Left colon (tissue), 2 donors: ENCODE measurements at places on chromosomes 2 and 18. TPM values are rescaled to one million over a fixed set of nuclear protein-coding genes. Genes with fewer than 3 reads are reported as not detected.

Gene DARS1
- total RNA-seq, result 41.7 TPM

Gene UGT1A10
- total RNA-seq, result 112 TPM

Gene DUSP19
- total RNA-seq, result 1.0 TPM

Gene APCDD1
- total RNA-seq, result 8.3 TPM

Gene ZNF892
- total RNA-seq, result 1.9 TPM

Gene PAIP2B
- 6.3 TPM for total RNA-seq

Gene RAPGEF4
- 2.3 TPM for total RNA-seq

Gene SIX2
- total RNA-seq, result not detected

Gene LDLRAD4
- total RNA-seq, result 49.0 TPM

Gene KCNJ13
- not detected for total RNA-seq

Gene SFTPB
- total RNA-seq, result not detected

Gene RASGRP3
- 5.1 TPM for total RNA-seq

Gene SERPINB4
- not detected for total RNA-seq

Gene OXER1
- total RNA-seq, result 4.1 TPM

Gene SLC9A4
- 0.09 TPM for total RNA-seq

Gene SLC5A7
- 0.36 TPM for total RNA-seq

Gene EGR4
- not detected for total RNA-seq

DNA sequence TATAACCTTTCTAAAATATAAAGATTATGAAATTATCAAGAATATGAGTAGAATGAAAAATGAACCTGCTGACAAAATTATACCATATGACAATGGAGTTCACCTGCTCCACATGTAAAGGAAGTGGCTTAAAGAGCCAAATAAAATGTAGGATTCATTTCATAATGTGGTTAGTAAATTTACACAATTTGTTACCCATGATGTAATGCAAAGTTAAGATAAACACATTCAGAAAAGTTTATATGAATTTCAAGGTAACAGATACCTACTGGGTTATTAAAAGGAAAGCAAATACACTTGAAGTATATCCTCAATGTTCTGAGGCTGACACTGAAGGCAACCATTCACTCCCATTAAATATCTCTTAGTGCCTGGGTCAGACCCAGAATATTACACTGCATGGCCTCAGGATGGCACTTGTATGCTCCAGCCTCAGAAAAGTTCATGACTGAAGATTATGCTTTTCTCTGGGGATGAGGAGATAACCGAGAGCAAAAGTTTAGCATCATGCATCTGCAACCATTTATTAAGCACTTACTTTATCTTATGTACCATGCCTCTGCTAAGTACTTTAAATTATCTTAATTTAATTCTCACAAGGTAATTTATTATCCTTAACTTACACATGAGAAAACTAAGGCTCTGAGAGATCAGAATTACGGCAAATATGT, 6.2 kb downstream of the STRN start:
- no peak for DNase-seq

GRCh38 chr2:119113489-119113770, 45.1 kb downstream of the C1QL2 start:
- DNase-seq, result no peak

GRCh38 chr2:80255918-80256781, 48.4 kb downstream of the LRRTM1 start:
- no peak for DNase-seq

DNA sequence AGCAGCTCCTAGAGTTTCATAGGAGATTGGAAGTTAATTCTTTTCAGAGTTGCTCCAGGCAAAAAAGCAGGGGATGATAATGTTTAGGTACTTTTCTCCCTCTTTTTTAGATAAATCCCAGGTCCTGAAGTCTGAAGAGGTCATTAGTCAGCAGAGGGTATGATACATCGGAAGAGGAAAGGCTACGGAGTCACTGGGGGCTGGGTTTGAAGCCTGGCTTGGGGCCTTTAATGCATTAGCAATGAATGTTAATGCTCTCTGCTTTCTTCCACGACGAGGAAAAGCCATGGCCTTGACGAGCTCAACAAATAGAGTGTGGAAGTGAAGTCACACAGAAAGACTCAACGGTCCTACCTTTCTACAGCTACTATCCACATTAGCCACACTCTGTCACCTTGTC, 235.1 kb downstream of the NCKAP5 start:
- no peak for DNase-seq

DNA sequence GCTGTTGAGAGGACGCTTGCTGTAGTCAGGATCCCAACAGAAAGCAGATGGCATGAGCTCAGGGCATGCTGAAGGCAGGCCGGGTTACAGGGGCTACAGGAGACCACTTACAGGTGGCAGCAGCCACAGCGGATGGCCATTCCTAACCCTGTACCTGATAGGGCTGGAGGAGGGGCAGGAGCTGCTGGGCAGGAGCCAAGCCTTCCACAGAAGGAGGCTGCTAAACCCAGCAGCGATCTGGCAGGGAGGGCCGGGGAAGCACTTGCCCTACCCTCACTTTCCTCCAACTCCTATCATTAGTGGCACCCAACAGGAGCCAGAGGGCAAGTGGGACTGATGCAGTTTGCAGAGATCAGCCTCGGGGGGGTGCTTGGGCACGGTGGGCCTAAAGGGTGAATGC, 2.0 kb downstream of the ASB18 start:
- DNase-seq, result no peak

GRCh38 chr2:175871331-175872004, 130.6 kb downstream of the LNPK start:
- DNase-seq, result no peak

- DNase-seq, result no peak
Observed at GRCh38 chr2:200845669-200846325, 18.7 kb downstream of the CLK1 start.

DNA sequence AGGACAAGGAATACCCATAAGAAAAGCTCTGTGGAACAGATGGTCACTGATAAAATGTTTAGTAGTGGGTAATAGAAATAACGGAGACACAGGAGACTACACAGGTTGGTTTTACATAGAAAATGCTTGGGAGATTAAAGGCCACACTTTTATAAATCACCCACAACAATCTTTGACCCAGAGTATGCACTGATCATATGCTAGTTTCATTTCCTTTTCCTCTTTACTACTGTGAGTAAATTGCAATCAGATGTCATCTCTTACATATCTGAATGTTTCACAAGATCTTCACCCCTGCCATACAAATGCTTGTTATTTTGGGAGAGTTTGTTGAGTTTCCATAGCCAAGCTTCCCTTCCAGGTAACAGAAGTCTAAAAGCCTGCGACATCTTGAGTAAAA, 978.4 kb upstream of the KLHL29 start:
- DNase-seq, result no peak

- no peak for DNase-seq
Observed at GRCh38 chr2:232951181-232951580, 61.9 kb downstream of the NGEF start.

DNA sequence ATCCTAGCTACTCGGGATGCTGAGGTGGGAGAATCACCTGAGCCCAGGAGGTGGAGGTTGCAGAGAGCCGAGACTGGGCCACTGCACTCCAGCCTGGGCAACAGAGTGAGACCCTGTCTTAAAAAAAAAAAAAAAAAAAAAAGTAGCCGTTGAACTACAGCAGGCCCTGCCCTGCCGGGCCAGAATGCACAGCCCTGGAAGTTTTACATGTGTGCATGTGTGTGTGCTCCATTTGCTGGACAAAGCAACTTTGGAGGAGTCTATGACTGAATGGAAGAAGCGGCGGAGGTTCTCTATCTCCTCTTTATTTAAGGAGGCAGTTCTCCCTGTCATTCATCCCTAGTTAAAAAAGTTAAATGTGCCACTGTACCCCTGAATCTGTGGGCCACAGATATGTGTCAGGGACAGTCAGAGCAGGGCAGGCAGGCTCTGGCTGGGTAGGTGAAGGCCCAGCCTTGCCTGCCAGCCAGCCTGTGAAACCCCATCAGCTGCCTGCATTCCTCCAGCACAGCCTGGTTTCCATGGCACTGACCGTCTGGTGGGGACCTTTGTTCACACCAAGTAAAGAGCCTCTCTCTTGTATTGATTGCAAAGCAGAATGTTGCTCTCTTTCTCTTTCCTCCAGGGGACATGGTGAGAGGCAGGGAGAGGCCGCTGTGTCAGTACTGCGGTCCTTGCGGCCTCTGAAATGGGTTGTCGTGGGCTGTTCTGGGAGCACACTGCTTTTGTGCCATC, 10.9 kb downstream of the LIPG start:
- no peak for DNase-seq

GRCh38 chr18:77161383-77161782, 28.8 kb upstream of the MBP start:
- DNase-seq, result no peak

GRCh38 chr18:6543330-6543908, 128.7 kb upstream of the L3MBTL4 start:
- no peak for DNase-seq

DNA sequence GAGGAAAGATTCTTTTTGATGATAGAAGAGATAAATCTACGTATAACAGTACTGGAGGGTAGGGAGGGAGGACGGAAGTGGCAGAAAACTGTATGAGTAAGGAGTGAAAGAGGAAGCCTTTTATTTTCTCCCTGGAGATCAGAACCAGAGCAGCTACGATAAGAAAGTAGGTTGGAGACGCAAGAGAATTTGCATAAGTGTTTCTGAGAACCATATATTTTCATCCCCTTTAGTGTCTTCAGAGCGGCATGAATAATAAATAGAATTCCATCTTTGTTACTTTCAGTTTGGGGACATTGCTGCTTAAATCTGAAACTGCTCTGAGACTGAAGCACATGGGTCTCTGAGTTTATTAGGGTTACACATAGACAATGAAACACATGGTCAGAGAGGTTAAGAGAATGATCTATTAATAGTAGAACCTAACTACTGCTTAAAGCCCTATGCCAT, 230.2 kb upstream of the TNP1 start:
- no peak for DNase-seq

- DNase-seq, result no peak
Observed at GRCh38 chr2:229715895-229716507, 1.6 kb upstream of the DNER start.

DNA sequence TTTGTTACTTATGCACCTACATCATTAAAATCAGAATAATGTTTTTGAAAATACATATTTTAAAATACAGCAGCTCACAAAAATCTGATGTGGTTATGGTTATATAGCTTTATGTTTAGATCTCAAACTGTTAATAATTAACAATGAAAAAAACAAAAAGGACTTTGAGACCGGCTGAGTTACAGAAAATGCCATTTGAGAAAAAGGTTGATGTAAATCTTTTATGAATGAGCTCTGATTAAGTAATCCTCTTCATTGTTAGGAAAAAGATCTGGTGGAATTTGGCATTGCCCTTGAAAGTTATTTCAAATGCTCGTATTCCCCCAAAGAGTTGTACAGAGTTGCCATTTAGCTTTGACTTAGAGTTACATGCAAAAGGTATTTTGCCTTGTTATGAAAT, 82.8 kb upstream of the PROKR1 start:
- DNase-seq, result no peak

DNA sequence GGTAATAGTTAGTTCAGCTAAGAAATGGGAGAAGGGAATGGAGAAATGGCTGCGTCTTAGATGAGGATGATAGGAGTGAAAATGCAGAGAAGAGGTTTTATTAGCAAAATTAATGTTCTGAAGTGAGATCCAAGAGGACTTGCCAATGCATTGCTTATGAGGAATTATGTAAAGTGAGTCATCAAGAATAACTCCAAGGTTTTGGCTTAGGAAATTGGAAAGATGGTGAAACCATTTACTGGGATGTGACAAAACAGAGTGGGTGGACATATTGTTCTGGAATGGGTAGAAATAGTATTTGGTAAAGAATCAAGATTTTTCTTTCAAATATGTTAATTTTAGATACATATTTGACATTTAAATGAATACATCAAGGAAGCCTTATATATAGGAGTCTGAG, 306.6 kb upstream of the CYRIA start:
- no peak for DNase-seq

DNA sequence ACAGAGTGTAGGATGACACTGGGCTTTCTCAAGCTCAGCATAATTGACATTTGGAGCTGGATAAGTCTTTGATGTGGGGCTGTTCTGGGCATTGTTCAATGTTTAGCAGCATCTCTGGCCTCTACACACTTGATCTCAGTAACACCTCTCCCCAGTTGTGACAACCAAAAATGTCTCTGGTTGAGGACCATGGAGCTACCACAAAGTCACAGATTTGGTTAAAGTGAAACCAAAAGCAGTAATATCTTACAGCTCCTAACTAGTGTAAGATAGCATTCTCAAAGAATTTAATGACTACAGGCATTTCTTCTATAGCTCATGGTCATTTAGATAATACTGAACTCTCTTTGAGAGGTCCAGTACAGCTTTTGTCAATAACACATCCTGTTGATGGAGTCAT, 23.4 kb upstream of the PAX3 start:
- no peak for DNase-seq

DNA sequence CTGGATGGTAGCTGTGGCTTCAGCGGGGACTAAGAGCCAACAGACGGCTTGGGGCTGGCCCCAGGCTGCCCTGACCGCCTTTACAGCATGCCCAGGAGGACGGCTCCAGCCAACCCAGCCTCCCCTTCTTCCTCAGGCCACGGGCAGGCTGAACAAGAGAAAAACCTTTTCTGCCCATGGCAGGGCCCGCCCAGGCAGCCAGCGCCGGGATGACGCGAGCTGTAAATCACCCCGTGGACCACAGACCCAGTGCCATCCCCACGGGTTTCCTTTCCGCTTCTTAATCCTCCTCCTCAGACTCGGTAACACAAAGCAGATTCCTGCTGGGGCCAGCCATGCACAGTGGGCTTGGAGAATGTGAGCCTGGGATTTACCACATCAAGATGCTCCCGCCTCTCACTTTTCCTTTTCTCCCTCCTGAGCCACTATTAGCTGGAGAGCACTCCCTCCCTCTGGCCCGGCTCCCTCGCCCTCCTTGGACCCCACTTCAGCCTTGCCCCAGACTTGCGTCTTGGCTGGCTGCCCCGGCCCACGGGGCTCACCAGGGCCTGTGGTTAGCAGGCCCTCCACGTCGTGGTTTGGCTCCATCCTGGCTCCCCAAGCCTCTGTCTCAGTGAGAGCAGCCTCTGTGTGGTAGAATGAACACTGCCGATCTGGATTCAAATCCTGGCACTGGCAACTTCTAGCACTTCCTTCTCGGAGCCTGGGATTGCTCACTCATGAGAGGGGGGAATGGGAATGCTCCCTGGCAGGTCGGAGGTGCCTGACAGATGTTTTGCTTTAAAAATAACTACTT, 31.4 kb downstream of the ATOH8 start:
- no peak for DNase-seq

- DNase-seq, result no peak
Observed at GRCh38 chr2:100352521-100352920, 30.2 kb upstream of the LONRF2 start.

GRCh38 chr18:56723706-56724105, 72.5 kb downstream of the WDR7 start:
- DNase-seq, result no peak

- DNase-seq, result no peak
Observed at GRCh38 chr2:16196687-16197503, 256.5 kb downstream of the MYCN start.

- DNase-seq, result no peak
Observed at GRCh38 chr2:86003967-86004366, 101.7 kb downstream of the POLR1A start.
